ENCODE measurements at places on chromosomes 11 and 22. TPM values are rescaled to one million over a fixed set of nuclear protein-coding genes. Genes with fewer than 3 reads are reported as not detected.

ASPHD2 gene
- polyA plus RNA-seq, result 4.3 TPM

ANO5 gene
- 4.6 TPM for polyA plus RNA-seq

RPS6KA4 gene
- 11.0 TPM for polyA plus RNA-seq

CECR2 gene
- 24.3 TPM for polyA plus RNA-seq

DEPDC5 gene
- 15.2 TPM for polyA plus RNA-seq

ASRGL1 gene
- 56.8 TPM for polyA plus RNA-seq

MPPED1 gene
- 0.79 TPM for polyA plus RNA-seq

NAALAD2 gene
- 28.9 TPM for polyA plus RNA-seq

MISFA gene
- 4.6 TPM for polyA plus RNA-seq

PAK1 gene
- polyA plus RNA-seq, result 88.9 TPM

DNA sequence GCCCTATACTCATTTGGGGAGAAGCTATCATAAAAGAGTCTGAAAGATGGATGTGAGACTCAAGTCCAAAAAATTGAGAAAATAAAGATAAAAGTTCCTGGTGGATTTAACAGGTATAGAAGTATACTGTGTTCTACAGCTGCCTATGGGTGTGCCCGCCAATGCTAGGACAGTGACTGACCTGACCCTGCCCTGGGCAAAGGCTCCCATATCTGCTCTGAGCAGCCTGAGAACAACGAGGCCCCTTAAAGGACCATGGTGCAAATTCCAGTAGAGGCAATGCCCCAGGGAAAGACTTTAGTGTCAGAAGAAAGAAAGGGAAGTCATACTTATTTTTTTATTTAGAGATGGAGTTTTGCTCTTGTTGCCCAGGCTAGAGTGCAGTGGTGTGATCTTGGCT lies 181.8 kb downstream of the NAV2 start:
- no peak for DNase-seq

DNA sequence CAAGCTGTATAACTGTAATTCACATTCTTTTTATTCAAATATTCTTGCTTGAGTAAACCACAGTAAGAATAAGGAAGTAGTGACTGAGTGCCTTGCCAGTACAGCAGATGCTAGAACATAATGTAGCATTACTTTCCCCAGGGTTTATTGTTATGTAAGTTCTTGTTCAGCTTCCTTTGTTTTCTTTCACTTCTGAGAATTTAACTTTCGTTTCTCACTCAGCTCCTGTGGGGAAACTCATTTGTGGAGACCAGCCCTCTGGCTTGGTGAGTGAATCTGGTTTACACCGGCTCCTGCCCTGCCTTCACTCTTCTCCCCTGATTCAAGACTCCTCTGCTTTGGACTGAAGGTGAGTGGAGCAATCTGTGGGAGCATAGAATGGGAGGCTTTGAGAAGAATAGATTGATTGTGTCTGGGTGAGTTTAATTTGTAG lies at the start of gene TRIM22:
TSS of gene TRIM22 (plus strand) at position 240 of the 433 bp plus-strand sequence. CDS start 6,443 bp downstream, outside the sequence.
- peak; percentile 25 for DNase-seq

GRCh38 chr11:43686207-43686606 lies 5.7 kb downstream of the HSD17B12 start:
- no peak for DNase-seq

DNA sequence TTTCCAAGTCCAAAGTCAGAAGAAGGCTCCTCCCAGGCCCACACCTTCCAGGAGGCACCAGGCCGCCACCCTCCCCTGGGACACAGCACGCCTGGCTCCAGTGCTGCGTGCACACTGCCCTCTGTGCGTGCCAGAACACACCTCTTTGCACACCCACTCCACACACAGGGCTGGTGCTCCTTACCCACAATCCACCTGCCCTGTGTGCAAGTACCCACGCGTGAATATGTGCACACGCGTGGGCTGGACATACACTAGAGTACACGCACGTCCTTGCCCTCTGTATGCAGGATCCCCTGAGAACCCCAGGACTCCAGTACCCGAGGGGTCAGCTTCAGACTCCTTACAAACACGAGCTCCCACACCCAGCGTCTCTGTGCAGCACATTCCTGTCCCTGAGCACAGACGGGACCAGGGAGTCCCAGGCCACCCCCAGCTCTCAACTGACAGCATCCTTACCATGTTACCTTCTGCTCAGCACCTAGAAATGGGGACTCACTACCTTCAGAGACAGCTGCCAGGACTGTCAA lies 2.8 kb downstream of the DUSP8 start:
- no peak for DNase-seq

DNA sequence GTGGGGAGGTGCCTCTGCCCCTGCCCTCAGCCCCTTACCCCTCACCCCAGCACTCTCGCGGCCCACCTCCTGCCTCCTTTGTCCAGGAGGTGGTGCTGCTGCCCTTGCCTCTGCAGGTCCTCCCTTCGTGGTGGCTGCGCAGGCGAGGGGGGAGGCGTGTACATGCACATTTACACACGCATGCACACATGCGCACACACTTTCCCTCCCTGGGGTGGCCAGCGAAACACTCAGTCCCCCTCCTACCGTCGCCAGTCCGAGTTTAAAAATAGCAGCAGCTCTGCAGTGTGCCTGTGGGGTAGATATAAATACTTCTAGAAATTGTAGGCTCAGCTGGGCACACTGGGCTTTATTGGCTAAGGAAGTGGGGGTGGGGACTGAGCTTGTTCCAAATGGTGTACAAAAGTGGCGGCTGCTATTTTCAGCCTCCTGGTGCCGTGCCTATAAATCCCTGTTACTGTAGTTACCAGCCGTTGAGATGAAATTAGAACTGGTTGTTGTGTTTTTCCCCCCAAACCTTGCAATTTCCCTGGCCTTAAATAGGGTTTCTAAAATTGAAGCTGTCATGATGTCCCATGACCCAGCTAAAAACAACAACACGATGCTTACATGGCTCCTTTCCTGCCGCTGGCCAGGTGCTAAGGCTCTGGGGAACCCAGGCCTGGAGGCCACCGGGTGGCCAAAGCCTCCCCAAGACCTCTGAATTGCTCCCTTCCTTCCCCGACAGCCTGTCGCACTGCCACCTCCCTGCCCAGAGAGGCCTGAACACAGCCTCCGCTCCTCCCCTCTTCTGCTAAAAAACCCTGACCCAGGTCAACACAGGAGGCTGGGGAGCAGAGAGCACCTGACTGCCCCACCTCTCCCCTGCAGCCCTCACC lies 12.4 kb downstream of the PICK1 start:
- no peak for DNase-seq

DNA sequence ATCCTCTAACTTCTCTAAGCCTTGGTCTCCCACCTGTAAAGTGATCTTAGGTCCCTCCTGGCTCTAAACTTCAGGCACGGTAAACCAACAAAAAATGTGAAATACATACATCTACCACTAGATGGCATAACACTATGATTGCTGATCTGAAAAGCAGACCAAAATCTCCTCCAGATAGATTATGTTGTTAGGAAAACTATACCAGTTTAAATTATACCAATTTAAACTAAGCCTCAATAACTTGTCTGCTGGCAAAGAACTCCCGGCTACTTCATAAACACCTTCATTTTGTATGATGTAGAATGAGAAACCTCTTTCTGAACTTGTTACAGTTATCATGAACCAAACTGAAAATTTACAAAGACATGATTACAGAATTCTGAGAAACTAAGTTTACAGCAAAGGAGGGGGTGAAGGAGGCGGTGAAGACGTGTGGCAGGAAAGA lies 85.9 kb downstream of the SBF2 start:
- peak; percentile 19 for DNase-seq

- no peak for DNase-seq
Measured at GRCh38 chr11:76626266-76626665, 44.3 kb downstream of the LRRC32 start.

GRCh38 chr11:64008283-64008913 lies 22.2 kb downstream of the OTUB1 start:
- DNase-seq, result no peak

- no peak for DNase-seq
Measured at GRCh38 chr11:6895010-6895409, 2.7 kb upstream of the OR2D2 start.
